ENCODE measurements at places on chromosomes 5 and 9. TPM values are rescaled to one million over a fixed set of nuclear protein-coding genes. Genes with fewer than 3 reads are reported as not detected.

DNA sequence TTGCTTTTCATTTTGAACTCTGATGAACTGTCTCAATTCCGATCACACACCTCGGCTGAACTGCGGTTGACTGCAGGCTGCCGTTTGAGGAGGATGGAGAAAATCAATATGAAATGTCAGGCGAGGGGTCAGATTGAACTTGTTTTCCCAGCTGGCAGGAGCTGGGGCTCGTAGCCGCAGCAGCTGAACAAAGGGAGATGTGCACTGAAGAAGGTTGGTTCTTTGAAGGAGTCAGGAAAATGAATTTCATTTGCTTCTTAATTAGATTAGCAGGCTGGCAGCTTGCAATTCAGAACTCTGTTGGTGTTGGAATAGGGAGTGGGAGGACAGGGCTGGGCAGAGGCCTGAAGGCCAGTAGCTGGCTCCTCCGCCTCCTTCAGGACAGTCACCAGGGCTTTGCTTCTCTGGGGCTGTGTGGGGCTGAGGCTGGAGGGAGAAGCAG, 117.4 kb upstream of the GPR151 start:
- H3K4me3 ChIP-seq: no peak overlapping the region
- no peak for DNase-seq
- no peaks in the 10 kb centered on the region for H3K4me1 ChIP-seq
- no peaks in the 10 kb centered on the region for H3K27me3 ChIP-seq
- H3K27ac ChIP-seq: no peak overlapping the region
- H3K36me3 ChIP-seq: no peaks in the 10 kb centered on the region

DNA sequence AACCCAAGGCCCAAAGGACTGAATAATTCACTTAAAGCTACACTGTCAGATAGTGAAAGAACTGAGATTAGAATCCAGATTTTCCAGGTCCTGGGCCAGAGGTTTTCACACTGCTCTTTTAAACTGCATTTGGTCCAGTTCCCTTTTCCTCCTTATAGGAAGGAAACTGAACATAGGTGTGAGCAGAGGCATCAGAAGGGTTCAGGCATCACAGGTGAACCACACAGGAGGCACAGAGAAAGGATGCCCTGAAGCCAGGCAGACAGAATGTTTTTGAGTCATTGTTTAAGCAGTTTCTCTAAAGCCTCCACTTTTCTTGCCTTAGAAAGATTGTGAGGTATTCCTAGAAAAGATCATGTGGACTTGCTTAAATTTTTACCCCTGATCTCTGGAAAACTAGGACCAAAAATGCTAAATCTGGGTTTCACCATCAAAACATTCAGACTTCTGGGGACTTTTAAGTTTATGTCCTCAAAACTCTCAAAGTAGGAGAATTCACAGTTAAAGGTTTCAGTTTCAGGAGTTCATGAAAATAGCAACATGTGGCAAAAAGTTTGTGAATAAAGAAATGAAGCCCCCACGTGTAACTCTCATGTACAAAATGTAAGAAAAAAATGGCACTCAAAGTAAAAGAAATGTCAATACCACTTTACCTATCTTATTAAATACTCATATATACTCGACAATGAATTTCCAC, 386.1 kb downstream of the NTRK2 start:
- no peak overlapping the region for H3K4me3 ChIP-seq
- H3K4me1 ChIP-seq: no peaks in the 10 kb centered on the region
- no peak for DNase-seq
- no peak overlapping the region for H3K27ac ChIP-seq
- no peaks in the 10 kb centered on the region for H3K27me3 ChIP-seq

The PLK2 gene
- 1.6 TPM for total RNA-seq

DNA sequence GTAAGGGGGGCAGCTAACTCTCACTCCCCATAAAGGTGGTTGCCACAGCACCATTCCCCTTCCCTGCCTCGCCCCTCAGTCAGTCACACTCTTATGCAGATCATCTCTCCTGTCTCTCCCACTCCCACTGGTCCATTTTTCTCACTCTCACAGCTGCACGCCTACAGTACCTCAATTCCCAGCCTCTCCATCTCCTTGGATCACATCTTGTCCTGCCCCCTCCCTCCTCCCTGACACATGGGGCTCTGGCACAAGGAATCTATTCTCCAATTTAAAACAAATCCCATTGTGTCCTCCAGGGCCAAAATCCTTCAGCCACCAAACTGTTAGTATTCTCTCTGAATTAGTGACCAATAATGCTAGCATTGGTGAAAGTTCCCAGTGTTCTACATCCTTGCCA, 114.4 kb downstream of the AUH start:
- H3K4me3 ChIP-seq: no peak overlapping the region
- peaks cover 21% of the 10 kb centered on the region for H3K36me3 ChIP-seq
- H3K27me3 ChIP-seq: no peaks in the 10 kb centered on the region
- no peak for DNase-seq

The GPX8 gene
- not detected for total RNA-seq

The SLC25A2 gene
- total RNA-seq: 0.52 TPM

- peaks cover 2% of the 10 kb centered on the region for H3K4me1 ChIP-seq
- no peak overlapping the region for H3K4me3 ChIP-seq
- no peak overlapping the region for H3K27ac ChIP-seq
- no peaks in the 10 kb centered on the region for H3K27me3 ChIP-seq
- DNase-seq: no peak
Observed at GRCh38 chr5:179880066-179880650, 21.5 kb upstream of the MRNIP start.
